CD4-positive, alpha-beta T cell treated with Interleukin-17A for 1 hour (primary cell): ENCODE measurements at places on chromosomes 4 and X.
A peak's percentile ranks its signal among the peaks of the same experiment; 100 is the strongest.

DNA sequence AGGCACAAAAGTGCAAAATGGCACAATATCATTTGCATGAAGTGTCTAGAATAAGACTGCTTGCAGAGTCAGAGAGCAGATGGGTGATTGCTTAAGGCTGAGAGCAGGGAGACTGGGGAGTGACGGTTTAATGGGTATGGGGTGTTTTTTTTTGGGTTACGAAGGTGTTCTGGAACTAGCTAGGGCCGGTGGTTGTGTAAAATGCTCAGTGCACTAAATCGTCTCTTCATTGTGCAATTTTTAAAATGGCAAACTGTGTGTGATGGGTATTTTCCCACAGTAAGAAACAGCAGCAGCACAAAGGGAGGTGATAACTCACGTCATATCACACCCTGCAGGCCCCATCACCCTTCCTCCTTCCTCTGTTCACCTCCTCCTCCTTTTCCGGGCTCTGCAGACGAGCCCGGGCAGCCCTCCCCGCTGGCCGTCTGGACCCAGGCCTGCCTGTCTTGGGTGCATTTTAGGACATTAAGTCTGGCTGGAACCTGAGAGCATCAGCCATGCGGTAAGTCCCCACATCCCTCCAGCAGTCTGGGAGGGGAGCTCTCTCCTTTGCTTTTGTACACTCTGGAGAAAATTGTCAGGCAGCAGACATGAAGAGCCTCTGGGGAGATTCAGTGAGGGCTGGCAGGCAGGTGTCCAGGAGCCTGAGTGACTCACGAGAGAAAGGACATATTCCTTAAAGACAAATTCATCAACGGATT, 42.7 kb downstream of the ASMT start:
- peak; percentile 86 for DNase-seq

DNA sequence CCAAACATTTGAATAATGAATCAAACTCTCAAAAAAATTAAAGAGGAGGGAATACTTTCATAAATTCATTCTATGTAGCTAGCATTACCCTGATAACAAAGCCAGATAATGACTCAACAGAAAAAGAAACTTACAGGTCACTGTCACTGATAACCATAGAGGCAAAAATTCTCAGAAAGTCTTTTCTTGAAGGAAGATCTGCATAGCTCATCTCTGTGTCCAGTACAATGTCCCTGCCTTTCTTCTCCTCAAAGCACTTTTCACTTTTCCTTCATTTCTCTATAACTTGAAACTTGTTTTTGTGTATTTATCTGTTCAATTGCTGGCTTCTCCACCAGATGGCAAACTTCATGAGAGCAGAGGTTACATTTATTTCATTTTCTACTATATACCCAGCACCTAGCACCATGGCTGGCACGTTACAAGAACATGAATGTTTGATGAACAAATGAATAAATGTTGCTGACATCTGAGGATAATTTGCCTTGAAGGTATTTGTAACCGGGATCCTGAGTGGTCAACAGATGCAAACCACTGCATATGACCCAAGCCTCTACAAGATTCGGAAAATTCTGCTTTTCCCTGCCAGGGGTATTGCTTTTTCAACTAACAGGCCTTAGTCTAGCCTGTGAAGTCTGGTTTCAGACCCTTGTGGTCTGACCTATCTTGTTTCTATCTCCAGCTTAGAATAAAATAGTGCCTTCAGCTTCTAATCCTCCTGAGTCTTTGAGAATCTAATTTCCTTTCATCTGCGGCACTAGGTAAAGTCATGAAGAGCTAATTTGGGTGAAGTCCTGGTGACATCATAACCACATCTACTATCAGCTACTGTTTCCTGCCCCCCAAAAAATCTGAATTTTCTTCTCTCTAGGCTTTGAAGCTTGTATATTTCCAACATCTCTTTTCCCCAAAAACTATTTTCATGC, 52.5 kb upstream of the ANTXR2 start:
- peak; percentile 81 for DNase-seq

DNA sequence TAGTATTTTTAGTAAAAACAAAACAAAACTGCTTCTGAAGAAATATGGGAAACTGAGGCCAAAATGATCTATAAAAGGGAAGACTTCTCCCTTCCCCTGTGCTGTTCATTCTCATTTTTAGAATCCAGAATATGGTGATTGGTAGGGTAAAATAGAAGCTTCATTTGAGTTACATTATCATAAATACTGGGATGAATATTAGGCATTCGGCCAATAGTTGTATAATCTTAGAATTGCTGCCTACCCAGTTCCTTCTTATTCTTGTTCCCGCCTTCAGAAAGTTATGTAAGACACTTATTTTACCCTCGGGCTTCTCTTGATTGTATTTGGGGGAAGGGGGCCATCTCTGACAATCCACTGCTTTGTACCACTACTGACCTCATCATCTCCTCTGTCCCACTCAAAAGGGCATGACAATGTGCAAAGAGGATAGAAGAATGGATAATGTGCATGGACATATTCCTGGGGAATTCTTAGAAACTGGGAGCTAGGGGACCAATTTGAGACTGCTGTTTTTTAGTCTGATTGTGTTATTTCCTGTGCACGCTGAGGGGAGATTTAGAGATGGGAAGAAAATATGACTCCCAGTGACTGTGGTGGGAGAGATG, 588 bp downstream of the ART3 start:
- no peak for DNase-seq

DNA sequence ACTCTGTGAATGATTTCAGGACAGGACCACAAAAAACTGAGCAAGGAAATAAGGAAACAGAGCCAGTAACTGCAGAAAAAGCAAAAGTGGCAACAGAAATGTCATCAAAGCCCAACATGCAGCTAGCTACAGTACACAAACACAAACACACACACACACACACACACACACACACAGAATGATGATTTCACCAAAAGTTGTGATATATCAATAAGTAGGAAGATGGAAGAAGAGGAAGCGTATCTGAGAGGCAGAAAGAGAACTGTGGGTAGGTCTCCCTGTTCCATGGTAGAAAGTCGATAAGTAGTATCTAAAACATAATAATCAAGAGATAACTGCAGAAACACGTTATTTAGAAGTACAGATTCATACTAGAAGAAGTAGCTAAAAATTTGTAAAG, 148.3 kb downstream of the MGST2 start:
- no peak for DNase-seq

GRCh38 chr4:27318740-27319139, 458.1 kb downstream of the STIM2 start:
- DNase-seq, result no peak

- DNase-seq, result peak; percentile 5
Measured at GRCh38 chr4:118351851-118352827, 664 bp downstream of the PRSS12 start.

DNA sequence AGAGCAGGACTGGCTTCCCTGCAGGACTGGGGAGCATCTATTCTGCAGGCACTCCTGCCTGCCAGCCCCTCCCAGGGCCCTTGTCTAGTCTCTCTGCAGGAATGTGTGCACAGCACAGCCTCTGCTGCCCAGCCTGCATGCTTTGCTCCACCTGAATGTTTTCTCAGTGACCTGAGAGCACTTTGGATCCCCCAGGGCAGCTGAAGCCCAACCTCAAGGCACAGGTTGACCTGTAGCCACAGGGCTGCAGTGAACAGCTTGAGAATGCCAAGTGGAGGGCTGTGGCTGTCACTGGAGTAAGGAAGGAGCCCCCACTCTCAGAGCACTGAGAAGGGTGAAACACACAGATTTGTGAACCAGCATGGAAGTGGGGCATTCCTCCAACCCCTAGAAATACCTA, 760.2 kb downstream of the STIM2 start:
- no peak for DNase-seq

GRCh38 chr4:128286474-128287058, 1.0 kb downstream of the PGRMC2 start:
- peak; percentile 59 for DNase-seq

- no peak for DNase-seq
Measured at GRCh38 chr4:81021142-81021944, 9.2 kb upstream of the BMP3 start.

DNA sequence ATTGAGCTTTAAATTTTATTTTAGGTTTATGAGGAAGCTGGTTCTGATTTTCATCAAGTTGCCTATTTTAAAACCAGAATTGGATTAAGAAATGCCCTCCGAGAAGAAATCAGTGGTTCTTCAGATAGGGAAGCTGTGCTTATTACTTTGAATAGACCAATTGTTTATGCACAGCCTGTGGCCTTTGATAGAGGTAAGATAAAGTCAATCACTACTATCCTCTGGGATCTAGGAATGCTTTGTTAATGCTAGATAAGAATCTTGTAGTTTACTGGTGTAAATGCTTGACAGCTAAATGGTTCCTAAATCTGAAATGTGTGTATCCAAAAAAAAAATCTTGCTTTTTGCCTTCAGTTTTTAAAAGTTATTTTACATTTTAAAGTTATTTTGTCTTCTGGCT, 73.0 kb upstream of the ADAD1 start:
- no peak for DNase-seq

GRCh38 chr4:38371391-38371851, 292.6 kb upstream of the KLF3 start:
- no peak for DNase-seq

- no peak for DNase-seq
Measured at GRCh38 chr4:66629927-66630326, 915.4 kb downstream of the CENPC start.

DNA sequence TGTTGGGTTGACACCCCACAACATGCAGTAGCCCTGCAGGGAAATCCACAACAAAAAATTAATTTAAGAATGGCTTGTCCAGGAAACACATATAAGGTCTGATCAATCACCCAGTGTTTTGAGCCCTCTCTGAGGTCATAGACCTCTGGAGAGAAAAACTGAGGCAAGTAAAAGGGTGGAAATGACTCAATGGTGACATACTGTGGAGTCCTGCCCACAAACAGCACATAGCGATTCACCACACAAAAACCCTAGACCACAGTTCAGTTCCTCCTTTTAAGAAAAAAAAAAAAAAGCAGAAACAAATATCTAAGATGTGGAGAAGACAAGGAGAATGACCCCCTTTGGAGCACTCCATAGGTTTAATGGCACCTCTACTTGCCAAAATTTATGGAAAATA, 2691.0 kb downstream of the PCDH7 start:
- DNase-seq, result no peak

DNA sequence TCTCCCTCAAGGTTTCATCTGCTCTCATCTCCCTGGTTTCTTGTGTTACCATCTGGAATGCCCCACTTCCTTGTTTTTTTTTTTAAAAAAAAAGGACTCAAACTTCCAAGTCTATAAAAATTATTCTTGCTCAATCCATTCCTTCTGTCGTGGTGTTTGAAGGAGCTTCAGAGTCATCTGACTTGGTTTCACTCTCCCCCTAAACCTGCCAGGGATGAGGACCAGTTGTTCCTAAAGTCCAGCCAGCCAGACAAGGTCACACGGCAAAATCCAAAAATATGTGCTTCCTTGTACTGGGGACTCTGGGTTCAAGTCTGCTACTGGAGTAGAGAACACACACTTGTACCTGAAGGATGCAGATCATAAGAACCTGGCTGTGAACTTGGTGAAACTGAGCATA, 84.5 kb upstream of the GPM6B start:
- no peak for DNase-seq

DNA sequence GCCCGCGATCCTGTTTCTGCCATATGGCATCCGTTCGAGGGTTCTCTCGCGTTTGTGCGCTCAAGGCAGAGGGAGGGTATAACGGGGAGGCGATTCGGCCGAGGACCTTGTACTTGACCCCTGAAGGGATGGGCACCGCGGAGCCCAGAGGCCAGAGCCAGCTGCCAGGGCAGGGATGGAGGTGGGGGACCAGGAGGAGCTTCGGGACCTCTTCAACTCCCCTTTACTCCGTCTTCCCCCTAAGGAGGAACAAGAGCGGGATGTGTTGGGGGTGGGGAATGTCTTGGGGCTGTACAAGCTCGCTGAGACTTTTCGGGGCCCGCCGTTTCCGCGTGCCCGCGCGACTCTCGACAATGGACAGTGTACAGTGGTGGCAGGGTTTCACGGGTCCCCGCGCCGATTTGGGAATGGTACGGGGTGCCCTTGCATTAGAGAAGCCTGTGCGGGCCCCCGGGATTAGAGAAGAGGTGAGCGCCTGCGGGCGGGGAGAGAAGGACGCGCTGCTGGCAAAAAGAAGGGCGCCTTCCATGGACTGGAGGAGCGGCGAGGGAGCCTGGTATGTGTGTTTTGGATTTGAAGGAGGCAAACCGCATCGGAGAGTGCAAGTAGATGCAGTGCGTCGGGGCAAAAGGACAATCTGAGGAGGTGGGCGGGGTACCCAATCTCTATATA, 760 bp downstream of the UGT8 start:
- DNase-seq, result no peak

GRCh38 chr4:3445111-3445820, 3.5 kb downstream of the HGFAC start:
- no peak for DNase-seq

- DNase-seq, result no peak
Measured at GRCh38 chr4:168618577-168619265, 121.9 kb downstream of the PALLD start.

DNA sequence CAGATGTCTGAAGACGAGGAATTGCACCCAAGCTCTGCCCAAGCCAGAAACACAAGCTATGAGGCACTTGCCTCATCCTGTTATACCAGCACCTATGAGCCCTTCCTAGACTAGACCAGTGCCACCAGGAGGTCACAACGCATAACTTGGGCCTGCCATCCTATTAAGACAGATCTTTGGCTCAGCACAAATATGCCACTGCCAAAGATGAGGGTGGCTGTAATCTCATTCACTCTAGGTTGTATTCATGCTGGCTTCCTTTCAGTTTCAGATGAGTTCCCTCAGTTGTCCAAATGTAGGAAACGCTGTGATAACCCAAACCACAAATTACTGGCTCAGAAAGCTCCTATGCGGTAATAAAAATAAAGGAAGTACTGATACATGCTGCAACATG, 76.5 kb upstream of the CITED1 start:
- no peak for DNase-seq

DNA sequence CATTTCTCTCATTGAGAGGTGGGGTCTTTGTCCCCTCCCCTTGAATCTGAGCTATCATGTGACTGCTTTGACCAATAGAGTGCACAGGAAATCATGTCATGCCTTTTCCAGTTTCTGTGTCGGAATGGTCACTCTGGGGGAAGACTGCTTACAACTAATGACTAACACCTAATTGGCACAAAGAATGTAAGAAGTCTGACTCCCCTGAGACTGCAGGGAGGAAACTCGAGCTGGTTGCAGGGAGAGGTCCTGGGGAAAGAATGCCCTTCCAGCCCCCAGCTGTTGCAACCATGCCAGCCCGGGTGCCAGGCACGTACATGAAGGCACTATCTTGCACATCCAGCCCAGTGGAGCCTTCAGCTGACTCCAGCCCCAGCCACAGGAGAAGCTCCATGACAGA, 254.2 kb downstream of the DHX15 start:
- no peak for DNase-seq

DNA sequence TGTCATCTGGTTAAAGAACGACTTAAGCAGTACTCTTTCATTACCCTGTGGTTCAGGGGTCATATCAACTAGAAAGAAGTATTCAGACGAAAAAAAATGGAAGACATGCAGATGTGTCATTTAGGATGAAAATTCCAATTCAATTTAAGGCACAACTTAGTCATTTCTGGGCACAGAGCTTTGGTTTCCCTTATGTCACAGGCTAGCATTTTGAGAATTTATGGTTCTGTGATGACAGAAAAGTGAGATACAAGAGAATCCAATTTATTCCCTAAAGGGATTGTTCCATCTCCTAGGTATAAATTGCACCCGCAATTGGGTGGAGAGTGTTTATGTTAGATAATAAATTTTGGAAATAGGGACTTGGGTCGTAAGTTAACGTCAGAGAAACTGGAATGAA, 306.6 kb downstream of the STK32B start:
- no peak for DNase-seq
